OCI-M1 (cell line): ENCODE measurements at places on chromosomes 16 and 17.

GRCh38 chr16:81680444-81681275 lies 98.4 kb upstream of the PLCG2 start:
- DNase-seq, result no peak

DNA sequence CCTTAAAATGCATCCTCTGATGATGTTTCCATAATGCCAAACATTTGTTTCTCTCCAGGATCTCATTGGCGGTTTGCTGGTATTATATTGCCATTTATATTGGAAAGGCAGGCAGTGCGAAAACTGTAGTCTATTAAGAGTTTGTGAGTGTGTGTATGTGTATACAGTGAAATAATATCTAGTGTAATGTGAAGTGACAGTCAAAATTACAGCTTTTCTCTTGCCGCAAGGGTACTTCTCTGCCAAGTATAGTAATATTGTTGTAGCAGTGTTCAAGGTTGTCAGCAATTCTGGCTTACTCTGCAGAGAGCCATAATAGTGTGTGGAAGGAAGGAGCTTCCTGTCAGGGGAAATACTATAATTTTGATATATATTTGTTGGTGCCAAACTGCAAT lies 178.6 kb downstream of the WWOX start:
- DNase-seq, result no peak

DNA sequence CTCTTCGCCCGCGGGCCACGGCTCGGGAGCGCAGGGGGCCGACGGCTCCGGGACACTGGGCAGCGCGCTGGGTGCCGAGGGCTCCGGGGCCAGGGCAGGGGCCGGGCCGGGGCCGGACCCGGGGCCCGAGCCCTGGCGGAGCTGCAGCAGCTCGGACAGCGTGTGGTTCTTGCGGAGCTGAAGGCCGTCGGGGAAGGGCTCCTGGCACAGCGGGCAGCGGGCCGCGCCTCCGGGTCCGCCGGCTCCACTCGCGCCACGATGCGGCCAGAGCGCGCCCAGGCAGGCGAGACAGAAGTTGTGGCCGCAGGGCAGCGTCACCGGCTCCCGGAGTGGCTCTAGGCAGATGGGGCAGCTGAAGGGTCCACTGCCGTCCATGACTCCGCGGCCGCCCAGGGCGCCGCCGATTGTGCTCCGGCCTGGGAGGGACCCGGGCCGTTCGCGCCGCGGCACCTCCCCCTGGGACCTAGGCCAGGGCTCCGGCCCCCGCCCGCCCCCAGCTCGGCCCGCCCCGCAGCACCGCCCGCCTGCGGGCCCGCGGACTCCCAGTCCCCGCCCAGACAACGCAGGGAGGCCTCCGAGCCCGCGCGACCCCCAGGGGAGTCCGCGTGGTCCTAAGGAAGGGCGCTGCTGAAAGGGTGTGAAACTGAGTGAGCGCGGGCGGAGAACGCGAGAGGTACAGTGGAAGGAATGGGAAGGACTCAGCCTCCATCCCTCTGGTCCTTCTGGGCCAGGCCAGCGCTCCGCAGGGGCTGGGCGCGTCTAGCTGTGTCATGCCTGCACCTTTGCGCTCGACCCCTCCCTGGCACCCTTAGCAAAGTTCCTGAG lies at the start of gene TRIM47:
TSS of gene TRIM47 (minus strand) at position 408 of the 825 bp plus-strand sequence. CDS start at position 375, 33 bp downstream.
- DNase-seq, result no peak

GRCh38 chr17:16662936-16663335 lies 9.3 kb upstream of the ZNF624 start:
- no peak for DNase-seq

DNA sequence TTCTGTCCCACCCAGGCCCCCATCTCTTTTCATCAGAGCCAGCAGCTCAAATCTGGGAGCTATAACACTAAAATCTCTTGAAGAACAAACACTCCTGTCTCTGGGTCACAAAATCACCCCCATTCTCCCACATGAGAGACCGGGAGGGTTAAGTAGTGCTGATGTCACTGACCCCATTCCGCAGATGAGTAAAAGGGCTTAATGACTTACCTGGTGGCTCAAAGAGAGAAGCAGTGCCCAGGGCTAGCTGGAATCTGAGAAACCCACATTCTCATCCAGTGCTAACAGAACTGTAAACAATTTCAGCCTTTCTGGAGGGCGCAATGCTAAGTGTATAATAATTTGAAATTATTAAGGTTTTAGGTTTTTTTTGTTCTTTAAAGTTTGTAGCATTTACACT lies 26.3 kb upstream of the LHX1 start:
- no peak for DNase-seq

GRCh38 chr16:15031179-15031578 lies 24.7 kb downstream of the NTAN1 start:
- DNase-seq, result no peak

GRCh38 chr17:57557834-57558681 lies 187.0 kb downstream of the CCDC182 start:
- DNase-seq, result no peak

DNA sequence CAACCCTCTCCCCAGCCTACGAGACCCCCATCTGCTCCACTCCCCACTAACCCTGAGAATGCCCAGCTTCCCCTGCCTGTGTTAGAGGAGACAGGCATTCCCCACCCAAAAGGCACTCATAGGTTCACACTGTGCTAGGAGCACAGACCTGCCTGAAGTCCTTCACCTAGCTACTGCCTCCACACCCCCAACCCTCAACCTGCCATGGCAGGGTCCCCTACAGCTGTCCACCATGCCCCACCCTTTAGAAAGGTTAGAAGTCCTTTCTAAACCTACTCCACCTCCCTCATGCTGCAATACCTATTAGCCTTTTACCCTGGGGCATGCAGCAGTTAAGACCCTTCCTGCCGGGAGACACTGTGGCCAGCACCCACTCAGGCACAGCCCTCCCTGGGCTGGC lies 9.1 kb downstream of the SRCIN1 start:
- DNase-seq, result no peak

DNA sequence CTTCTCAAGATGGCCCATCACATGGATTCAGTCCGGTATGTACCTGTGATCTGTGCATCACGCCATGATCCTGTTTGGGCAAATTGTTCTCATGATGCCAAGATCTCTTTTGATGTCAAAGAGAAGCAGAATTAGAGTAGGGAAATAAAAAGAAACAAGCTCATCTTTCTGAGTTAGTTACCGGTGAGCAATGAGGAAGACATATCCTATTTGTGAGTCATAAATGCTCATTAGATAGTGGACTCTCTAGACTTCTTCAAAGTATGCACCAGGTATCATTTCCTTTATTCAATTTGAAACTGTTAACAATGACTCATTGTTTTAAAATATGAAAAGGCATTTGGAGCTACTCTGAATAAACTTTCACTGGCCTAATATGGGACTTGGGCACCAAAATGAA lies 8.0 kb upstream of the KRTAP4-12 start:
- DNase-seq, result no peak
